Right kidney (tissue), 9 donors: ENCODE measurements at places on chromosomes 2 and 18.

GRCh38 chr2:1495676-1496358 lies 82.6 kb downstream of the TPO start:
- DNase-seq: no peak

DNA sequence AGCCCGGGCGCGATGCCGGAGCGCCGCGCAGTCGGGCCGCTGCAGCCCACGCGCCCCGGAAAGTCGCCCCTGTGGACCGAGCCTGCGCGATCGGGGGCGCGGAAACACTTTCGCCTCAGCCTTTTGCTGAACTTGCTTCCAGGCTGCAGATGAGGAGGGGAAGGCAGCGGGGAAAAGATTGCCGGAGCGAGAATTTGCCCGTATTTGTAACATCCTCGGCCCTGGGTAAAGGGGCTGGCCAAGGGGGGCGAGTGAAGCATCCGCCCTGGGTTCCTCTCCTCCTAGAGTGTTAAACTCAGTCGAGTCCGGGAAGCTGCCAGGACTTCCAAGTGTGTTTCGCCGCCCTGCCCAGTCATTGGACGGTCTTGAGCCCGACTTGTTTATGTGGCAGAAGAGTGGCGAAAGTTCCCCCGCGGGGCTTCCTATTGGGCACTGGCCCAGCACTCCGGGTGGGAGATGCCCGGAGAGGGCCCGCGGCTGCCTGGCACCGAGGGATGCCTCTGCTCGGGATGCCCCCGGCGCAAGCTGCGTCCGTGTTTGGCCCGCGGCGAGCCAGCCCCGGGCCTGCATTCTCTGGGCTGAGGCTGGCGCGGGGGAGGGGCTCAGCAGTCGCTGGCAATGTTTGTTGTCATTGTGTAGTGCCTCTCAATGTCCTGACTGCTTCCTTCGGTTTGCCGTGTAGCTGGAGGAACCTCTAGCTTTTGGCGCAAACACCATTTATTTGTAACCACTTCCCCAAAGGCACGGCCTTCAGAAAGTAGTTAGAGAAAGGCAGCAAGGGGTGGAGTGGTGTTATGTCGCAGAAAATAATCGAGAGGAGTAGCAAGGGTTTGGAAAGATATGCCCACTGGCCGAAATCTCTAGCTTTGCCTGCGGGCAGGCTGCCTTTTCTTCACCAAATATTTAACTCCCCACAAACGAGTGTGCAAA lies 1.1 kb downstream of the CYBRD1 start:
- peak; percentile 89 for DNase-seq

DNA sequence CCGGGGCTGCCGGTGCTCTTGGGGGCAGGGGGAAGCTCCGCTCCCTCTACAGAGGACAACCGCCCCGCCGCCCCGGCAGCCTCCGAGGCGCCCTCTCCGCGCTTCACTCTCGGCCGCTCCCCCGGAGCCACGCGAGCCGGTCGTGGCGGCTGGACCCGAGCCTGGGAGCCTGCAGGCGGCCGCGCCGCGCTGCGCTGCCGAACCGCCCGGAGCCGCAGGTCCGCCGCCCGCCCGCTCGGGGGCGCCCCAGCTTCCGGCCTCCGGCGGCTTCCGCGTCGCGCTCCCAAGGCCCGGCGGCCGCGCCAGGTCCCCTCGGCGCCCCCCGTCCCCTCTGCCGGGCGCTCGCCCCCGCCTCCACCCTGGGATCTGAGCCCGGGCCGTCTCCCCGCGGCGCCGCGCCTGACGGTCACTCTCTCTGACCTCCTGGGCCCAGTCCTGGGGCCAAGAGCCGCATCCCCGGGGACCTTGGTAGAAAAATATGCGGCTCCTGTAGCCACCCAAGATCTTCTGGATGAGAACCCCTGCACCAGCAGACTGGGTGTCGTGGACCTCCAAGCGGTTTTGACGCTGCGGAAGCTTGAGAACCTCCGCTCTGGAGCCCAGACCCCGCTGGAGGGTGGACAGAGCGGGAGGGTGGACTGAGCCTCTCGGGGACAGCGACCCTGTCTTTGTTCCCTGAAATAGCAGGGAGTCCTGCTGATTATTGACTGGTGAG lies 44.3 kb downstream of the SERTAD2 start:
- peak; percentile 69 for DNase-seq

DNA sequence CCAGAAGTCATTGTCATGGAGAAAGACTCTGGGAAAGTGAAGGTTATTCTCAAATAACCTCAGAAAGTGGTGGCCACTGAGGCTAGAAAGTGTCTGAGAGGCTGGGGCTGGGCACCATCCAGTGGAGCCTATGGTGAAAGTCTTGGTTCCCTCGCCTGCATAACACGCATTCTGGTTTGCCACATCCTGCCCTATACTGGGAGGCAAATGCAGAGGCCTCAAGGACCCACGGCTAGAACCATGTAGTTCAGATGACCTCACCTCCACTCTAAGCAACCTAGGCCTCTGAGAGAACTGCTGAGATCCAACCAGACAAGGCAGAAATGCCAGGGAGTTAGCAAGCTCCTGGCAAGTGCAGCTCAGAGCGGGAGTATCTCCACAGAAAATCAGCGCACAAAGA lies 5.1 kb downstream of the ITGB6 start:
- DNase-seq: no peak

DNA sequence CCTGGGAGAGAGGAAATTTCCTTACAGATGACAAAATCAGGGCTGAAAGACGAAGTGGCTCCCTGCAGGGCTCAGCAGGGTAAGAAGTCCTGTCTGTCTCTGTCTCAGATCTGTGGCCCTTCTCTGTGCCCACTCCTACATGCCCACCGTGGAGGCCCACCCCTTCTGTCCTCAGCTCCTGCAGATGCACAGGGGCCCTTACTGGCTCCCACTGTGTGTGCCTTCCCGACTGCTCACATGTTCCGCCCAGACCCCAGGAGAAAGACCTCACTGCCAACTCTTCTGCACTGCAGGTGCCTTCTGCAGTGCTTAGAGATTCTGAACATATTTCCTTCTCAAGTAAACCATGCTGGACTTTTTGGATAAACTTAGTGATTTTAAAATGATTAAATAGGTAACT lies 1.9 kb upstream of the KCNS3 start:
- DNase-seq: no peak

- no peak for DNase-seq
These were observed 1453.1 kb upstream of the SLC39A10 start for GRCh38 chr2:194203898-194204297.

DNA sequence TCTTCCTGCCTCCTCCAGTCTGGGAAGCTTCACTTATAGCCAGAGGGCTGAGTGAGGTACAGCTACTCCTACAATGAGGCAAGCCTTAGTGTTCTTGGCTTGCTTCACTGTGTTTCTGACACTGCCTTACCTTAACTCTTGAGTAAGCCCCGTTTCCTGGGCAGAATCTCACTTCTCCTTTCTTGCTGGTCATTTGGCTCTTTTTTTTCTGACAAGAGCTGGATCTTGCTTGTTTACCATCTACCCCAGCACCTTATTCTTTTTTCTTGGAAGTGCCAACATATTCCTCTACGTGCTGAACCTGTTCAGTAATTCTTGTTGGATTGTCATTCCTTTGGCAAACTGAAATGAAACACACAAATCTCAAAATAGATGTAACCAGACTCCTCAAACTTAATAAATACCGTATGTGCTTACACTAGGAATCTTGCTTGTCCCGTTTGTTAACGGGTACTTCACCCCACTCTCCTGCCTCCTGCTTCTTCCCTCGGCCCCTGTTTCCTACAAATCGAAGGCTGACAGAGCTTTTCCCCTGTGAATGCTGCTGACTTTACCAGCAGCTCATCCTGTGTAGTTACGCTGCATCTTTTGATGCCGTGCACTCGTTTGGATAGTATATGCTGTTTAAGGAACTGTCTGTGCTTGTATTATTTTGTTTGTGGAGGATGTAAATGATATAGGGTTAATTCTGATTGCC lies 132.2 kb downstream of the FMNL2 start:
- DNase-seq: no peak

GRCh38 chr2:78992807-78993517 lies 32.5 kb upstream of the REG3G start:
- DNase-seq: peak; percentile 56

DNA sequence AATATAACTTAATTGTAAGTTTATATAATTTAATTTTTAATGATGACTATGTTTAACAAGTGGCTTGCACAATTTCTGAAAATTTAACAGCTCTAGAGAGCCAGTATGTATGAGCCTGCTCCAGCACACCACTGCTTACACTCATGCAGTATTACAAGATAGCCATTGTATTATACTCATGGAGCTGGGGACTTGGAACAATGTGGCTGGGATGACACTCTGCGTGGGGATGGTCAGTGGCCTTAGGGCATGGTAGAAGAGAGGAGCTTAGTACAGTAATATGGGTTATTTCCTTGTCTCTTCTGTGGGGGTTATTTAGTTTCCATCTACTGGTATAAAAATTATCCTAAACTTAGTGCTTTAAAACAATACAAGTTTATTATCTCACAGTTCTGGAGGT lies 105.1 kb upstream of the STON1 start:
- no peak for DNase-seq

GRCh38 chr2:6556755-6557154 lies 309.0 kb downstream of the CMPK2 start:
- DNase-seq: no peak

GRCh38 chr2:31256611-31257382 lies 22.8 kb downstream of the EHD3 start:
- DNase-seq: no peak

GRCh38 chr2:216362730-216363129 lies 9.6 kb downstream of the MARCHF4 start:
- no peak for DNase-seq

- DNase-seq: no peak
These were observed 102.0 kb downstream of the CPO start for GRCh38 chr2:207041279-207041678.

- DNase-seq: no peak
These were observed 8.7 kb downstream of the FEZ2 start for GRCh38 chr2:36589230-36589630.

DNA sequence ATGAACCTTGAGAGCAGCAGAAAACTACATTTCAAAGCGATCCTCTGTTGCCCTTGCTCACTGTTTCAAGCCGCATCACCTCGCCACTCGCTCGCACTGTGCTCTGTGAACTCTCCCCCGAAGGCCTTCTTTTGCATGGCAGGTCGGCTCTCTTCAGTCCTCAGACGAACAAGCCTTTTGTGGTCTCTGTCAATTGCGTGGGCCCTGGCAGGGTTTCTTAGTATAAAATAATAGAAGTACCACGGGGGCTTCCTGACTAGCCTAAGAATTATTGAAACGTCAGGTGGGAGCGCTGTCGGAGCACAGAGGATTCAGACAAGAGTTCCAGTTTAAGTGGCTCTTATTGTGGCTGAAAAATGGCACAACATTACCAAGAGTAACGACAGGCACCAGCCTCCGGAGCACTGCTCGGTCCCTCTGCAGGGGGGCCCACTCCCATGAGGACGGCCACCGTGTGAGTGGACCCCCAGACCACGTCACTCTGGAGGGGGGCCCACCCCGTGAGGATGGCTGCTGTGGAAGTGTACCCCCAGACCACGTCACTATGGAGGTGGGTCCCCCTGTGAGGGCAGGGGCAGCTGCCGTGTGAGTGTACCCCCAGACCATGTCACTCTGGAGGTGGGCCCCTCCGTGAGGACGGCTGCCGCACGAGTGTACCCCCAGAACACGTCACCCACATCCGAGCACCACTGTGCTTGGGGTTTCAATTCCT lies 237.7 kb downstream of the HDAC4 start:
- DNase-seq: no peak

DNA sequence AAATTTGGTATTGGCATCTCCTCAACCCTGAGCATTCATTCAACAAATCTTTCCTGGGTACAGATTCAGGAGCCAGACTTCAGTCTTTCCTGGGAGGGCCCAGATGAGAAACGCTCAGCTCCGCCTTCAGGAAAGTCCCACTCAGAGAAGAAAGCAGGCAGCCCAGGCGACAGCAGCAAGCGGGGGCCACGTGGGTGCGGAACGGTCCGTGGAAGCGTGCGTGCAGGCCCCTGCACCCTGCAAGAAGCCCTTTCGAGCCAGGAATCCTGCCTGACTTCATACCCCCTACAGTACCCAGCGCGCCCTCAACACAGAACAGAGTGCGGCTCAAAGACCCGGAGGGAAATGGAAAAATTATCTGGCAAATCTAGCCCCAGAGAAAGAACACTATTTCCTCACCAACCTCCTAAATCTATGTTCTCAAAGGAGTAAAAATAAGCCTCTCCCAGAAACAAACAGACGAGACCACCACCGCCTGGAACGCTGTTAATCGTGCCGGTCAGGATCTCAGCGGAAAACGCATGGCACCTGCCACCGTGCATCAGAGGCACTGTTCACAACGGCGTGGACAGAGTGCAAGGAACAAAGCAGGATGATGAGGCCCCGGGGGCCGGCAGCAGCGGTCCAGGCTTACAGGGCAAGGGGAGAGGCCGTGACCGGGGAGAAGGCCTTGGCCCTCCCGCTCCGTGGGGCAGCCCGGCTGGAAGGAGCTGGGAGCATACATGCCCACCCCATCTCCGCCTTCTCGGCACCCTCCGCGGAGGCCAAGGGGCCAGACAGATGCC lies 318.3 kb downstream of the EIPR1 start:
- no peak for DNase-seq

DNA sequence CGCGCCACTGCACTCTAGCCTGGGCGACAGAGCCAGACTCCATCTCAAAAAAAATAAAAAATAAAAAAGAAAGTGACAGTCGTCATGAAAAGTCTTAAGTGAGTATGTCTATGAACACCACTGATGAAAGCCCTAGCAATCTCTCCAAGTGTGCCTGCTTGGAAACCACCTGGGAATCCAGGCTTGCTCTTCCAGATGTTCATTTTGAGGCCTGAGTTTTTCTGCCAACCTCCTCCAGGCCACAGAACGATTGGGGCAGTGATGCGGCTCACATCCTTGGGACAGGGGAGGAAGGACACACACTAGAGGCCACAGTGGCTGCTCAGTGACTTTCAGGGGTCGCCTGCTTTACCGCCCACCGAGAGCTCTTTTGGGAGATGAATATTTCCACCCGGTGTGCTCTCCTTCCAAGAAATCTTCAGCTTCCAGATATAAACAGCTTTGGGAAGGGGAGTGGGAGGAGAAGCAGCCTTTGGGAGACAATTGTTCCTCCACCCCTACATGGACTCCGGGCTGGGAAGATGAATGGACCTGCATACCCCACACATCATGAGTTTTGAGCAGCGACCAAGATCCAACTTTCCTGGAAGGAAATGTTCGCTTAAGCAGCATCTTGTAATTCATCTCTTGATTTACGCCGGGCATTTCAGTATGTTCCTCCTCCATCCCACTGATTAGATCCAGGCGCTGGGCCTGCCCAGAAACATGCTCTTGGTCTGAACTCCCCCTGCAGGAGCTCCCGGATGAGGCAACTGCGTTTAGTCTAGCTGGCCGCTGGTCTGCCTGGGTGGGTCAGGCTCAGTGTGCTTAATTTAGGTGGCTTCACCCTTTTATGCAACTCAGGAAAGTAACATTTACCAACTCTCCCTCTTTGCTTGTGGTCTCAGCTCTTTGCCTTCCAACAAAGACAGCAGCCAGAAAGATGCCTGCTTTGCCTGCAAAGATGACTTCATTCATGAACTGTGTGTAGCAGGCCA lies 6.2 kb upstream of the ARMC9 start:
- DNase-seq: peak; percentile 74
